Purkinje cell (primary cell): ENCODE measurements at places on chromosomes 4 and X. TPM values are rescaled to one million over a fixed set of nuclear protein-coding genes. Genes with fewer than 3 reads are reported as not detected.

The PCYT1B gene
- 0.71 and 0.88 TPM in 2 replicates for polyA plus RNA-seq

The PPP3CA gene
- polyA plus RNA-seq: 737 and 805 TPM in 2 replicates

The SPATA18 gene
- polyA plus RNA-seq: not detected in 2 replicates

The SHROOM3 gene
- 0.18 and 0.69 TPM in 2 replicates for polyA plus RNA-seq

The STARD8 gene
- 0.06 and 0.32 TPM in 2 replicates for polyA plus RNA-seq

The ZCCHC12 gene
- 0.59 and 1.1 TPM in 2 replicates for polyA plus RNA-seq

The CPLX1 gene
- polyA plus RNA-seq: 6.8 and 7.8 TPM in 2 replicates

The XPNPEP2 gene
- not detected in 2 replicates for polyA plus RNA-seq

The PCDH7 gene
- polyA plus RNA-seq: 0.60 and 15.1 TPM in 2 replicates

The CCSER1 gene
- polyA plus RNA-seq: 8.1 and 10.6 TPM in 2 replicates

The SYP gene
- 91.9 and 102 TPM in 2 replicates for polyA plus RNA-seq

The SLC34A2 gene
- polyA plus RNA-seq: not detected in 2 replicates

The PPEF2 gene
- not detected in 2 replicates for polyA plus RNA-seq

The WNK3 gene
- polyA plus RNA-seq: 8.3 and 11.7 TPM in 2 replicates

The TMPRSS11A gene
- polyA plus RNA-seq: 0.60 and 1.2 TPM in 2 replicates
